ENCODE measurements at places on chromosomes 3 and 15.
A peak's percentile ranks its signal among the peaks of the same experiment; 100 is the strongest.

GRCh38 chr15:99564221-99565048, 1.3 kb upstream of the MEF2A start:
- peak; percentile 75 for DNase-seq

- no peak for DNase-seq
Observed at GRCh38 chr3:179927191-179927590, 109.5 kb downstream of the PEX5L start.

DNA sequence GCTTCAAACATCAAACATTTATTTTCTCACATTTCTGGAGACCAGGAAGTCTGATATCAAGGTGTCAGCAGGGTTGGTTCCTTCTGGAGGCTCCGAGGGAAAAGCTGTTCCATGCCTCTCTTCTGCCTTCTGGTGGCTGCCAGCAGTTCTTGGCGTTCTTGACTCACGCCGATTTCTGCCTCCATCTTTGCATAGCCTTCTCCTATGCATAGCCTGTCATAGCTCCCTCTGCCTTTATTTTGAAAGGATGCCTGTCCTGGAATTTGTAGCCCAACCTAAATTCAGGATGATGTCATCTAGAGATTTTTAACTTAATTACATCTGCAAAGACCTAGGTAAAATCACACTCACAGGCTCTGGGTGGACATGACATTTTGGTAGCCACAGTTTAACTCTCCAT, 70.4 kb downstream of the RGMA start:
- peak; percentile 65 for DNase-seq

GRCh38 chr3:85567071-85567676, 608.4 kb downstream of the CADM2 start:
- peak; percentile 30 for DNase-seq

GRCh38 chr15:48645558-48646330, at the start of gene FBN1:
FBN1 (minus strand) TSS chr15:48645709; CDS start chr15:48644769, 940 bp downstream.
- DNase-seq = peak; percentile 82

DNA sequence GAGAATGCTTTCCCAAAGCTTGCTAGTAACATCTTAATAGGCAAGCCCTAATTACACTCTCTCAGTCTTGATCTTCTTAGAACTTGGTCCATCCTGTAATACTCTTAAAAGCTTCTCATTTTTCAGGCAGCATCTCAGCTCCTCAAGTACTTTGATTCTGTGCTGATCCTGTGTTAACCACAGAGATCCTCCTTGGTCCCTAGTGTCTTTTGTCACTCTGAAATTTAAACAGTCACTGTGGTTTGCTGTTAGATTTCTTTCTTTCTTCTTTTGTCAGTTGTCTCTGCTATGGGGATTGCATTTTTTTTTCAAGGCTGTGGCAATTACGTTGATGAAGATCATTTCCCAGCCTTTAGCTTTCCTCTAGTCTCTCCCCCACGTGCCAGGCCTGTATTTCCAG, 26.0 kb upstream of the UBE3A start:
- no peak for DNase-seq

GRCh38 chr3:78645628-78646310, 1122.0 kb downstream of the ROBO1 start:
- DNase-seq = peak; percentile 87

DNA sequence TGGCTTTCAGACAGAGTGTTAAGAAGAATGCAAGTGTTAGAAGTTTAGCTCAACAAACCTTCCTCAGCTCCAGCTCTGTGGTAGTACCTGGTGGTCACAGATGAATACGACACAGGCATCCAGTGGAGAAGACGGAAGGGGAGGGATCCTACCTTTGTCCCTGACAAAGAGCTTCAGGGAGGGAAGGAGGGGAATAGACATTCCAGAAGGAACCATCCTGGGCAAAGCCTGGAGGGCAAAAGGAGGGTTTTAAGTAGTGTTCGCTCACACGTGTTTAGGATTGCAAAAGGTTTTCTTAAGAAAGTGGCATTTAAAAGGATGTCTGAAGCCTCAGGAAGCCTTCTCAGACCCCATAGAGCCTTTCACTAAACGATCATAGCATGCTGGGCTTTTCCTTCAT, 2.8 kb downstream of the CHCHD4 start:
- DNase-seq = no peak

DNA sequence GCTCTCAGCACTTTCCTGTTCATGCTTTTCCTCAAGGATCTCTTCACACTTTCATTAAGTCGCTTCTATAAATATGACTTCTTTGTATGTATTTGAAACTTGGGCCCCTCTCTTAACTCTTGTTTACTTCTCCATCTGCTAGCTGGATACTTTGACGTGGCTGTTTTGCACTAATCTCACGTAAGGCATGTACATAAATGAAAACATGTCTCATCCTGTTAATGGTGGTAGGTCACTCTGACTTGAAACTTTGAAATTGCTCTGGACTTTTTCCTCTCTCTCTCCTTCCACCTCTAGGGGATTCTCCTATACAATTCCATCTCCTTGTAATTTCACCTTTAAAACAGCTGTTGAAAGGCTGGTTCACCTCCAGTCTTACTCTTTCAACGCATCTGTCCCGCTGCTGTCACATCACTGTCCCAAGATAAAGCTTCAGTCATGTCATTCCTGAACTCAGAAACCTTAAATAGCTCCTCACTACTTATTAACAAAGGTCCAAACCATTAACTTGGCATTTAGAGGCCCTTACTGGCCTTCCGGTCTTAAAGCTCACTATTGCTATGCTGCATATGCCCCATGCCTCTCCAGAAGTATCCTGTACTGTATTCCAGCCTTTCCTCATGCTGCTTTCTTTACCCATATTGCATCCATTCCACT, 1.2 kb downstream of the BLOC1S6 start:
- no peak for DNase-seq

DNA sequence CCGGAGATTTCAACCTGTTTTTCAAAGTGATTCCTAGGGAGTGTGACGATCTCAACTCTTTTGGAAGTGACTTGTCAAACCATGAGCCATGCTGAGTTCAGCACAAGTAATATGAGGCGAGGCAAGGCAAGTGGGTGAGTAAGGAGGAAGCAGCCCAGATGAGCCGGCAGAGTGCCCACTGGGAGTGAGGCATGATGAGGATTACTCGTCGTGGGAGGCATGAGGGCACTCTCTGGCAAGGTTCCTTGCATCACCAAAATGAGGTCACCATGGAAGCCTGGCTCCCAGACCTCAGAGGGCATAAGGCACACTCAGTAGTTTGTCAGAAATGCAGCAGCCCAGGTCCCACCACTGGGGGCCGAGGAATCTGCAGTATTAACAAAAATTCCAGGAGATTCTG, 636.1 kb downstream of the MAGI1 start:
- peak; percentile 77 for DNase-seq

- DNase-seq = no peak
Observed at GRCh38 chr3:46193436-46193835, 14.7 kb downstream of the CCR1 start.

GRCh38 chr3:32972482-32973146, 21.2 kb downstream of the CCR4 start:
- DNase-seq = no peak

- no peak for DNase-seq
Observed at GRCh38 chr15:27234593-27234992, 263.6 kb downstream of the GABRG3 start.

DNA sequence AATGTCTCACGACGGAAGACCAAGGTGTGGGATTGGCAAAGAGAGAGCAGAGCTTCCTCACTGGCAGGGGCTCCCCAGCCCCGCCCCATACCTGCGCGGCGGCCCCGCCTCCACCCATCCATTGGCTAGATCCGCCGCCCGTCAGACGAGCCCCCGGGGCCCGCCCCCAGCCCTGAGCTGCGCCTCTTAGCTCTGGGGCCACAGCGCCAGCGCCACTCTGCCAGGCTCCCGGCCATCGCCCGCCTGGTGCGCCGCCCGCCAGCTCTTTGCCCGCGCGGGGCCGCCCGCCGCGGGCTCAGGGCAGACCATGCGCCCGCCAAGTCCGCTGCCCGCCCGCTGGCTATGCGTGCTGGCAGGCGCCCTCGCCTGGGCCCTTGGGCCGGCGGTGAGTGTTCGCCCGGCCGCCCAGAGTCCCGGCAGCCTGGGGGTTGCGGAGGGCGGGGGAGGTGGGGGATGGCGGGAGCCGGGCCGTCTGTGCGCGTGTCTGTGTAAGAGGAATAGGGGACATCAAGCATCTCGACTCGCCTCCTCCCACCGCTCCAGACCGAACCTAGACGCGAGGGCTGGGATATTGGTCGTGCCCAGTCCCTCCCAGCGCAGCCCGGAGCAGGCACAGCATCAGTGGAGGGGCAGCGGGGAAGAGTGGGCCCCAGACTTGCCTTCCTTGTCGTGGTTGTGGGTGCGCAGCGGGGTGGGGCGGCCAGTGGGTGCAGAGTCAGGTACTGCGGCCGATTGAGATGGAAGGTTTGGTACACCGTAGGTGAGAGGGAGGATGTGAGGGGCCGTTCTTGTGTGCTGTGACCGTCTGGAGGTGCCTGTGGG, at the start of gene VIPR1:
VIPR1 (plus strand) TSS at position 215 of the 822 bp plus-strand sequence; CDS start at position 308, 93 bp downstream.
- DNase-seq = peak; percentile 91

GRCh38 chr15:41647262-41647661, 12.9 kb upstream of the MGA start:
- DNase-seq = no peak

- no peak for DNase-seq
Observed at GRCh38 chr3:10695595-10696285, 120.3 kb upstream of the SLC6A11 start.

- DNase-seq = no peak
Observed at GRCh38 chr3:186719945-186720739, 3.0 kb downstream of the KNG1 start.

- DNase-seq = no peak
Observed at GRCh38 chr3:57077630-57078343, 17.3 kb downstream of the SPATA12 start.

GRCh38 chr15:66115568-66116206, 137.9 kb downstream of the MEGF11 start:
- DNase-seq = no peak

- no peak for DNase-seq
Observed at GRCh38 chr15:90691369-90691768, 25.8 kb upstream of the BLM start.

GRCh38 chr3:5017925-5018531, 38.8 kb downstream of the BHLHE40 start:
- no peak for DNase-seq

DNA sequence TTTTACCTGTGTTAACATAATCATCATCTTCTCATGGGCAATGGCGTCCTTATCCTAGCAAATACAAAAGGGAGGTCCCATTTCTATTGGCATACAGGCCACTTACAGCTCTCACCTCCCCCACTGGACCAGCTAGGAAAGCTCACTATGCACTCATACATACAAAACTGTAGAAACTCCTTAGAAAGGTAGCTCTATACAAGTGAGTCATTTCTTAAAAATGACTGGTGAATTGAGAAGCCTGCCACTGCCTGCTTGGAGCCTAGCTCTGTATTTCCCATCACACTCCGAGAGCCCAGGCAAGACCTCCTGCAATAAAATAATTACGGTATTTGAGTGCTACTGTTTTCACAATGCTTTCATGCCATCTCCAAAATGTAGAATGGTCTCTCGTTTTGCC, 321.8 kb downstream of the ULK4 start:
- DNase-seq = no peak

- no peak for DNase-seq
Observed at GRCh38 chr3:45482829-45483228, 94.5 kb downstream of the LARS2 start.

GRCh38 chr3:9122732-9123364, 126.6 kb downstream of the SRGAP3 start:
- DNase-seq = no peak

DNA sequence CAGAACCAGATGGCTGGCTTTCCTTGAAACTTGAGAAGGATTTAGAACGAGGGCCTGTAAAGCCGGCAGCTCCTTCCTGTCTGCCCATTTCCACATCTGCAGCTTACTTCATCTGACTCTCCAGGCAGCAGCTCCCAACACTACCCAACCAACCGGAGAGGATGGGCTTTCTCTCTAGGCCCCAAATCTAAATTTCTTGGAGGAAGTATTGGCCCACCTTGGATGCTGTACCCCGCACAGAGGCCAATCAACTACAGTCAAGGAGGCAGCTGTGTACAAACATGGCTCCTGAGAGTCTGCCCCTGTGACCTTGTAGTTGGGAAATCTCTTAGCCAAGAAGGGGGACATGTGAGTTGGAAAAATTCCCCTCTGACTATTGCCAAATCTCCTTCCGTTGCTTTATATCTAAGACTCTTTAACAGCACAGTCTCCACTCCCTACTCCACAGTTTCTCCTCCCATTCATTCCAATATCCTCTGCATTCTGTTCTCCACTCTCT, 8.0 kb upstream of the ACAP2 start:
- no peak for DNase-seq

DNA sequence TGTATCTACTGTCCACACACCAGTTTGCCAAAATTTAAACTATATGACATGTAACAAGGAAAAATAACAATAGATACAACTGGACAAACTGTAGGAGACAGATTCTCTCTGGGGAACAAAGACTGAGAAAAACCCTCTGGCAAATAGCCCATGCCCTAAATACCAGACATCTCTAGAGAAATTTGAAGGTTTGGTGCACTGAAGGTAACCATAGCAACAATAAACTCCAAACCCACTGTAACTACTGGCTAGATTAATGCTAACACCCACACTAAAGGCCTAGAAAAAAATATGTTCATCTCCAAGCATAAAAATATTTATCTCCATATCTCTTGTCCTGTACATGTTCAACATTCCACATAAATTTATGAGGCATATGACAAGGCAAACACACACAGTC, 267.1 kb downstream of the STXBP5L start:
- no peak for DNase-seq

- DNase-seq = no peak
Observed at GRCh38 chr3:113769551-113769950, 22.7 kb downstream of the ATP6V1A start.

DNA sequence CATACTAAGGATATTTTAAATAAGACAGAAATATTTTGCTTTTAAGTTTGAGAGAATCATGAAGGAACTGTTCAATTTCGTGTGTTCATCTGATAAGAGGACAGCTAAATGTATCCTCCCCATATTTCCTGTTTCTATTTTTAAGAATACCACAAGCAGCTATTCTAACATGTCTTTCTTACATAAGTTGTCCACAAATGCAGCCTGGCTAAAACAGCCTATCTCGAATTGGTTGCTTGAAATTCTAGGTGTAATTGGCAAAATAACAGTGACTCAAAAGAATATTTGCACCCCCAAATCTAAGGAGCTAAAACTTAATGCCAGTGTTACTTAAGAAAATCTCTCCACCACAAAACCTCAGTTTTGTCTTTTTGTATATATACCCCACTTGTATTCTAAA, 35.0 kb downstream of the BTLA start:
- no peak for DNase-seq

DNA sequence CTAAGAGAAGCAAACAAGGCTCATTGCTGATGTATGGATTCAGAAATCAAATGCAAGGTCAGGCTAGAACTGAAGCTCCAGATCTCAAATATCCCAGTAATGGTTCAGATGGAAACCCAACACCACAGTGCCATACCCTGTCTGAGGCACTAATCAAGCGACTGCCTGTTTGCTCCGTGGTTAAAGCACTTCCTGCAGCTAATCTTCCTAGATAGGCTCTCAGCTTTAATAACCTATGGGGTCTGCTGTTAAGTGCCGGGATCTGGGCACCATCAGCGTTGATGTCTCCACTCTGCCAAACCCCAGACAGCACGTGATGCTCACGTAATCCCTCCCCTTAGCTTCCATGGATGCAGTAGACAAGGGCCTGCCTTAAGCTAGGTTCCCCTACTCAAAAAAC, 262.6 kb downstream of the MECOM start:
- DNase-seq = no peak

Data from cerebellar cortex (tissue), 1 donor.